ENCODE measurements at places on chromosomes 2 and 18.

DNA sequence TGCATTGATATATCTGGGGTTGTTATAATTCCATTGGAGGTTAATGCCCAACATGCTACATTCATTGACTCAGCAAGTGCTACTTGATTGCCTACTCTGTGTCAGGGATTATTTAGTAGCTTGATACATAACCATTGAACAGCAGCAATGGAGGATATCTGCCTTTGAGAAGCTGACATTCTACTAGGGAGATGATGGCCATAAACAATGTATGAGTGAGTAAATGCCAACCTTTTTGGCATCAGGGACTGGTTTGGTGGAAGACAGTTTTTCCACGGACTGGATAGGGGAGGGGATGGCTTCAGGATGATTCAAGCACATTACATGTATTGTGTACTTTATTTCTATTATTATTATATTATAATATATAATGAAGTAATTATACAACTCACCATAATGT is 31.9 kb upstream of the TOGARAM2 start:
- no peak for DNase-seq

DNA sequence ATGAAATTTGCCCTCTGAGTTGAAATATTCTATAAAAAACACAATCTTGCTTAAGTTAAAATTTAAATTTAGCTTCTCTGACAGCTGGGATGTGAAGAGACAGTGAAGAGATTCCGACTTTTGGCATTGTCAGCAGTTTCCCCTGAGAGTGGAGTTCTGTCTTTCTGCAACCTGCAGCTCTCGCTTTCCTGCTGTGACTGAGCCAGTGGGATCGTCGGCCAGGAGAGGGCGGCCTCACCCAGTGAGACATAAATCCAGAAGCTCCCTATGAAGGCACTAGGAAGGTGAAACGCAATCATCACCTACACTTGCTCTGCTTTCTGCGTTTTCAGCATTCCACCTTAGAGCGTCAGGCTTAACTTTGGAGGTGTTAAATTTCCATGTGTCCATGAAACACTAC is 75.4 kb upstream of the HNMT start:
- DNase-seq: no peak

DNA sequence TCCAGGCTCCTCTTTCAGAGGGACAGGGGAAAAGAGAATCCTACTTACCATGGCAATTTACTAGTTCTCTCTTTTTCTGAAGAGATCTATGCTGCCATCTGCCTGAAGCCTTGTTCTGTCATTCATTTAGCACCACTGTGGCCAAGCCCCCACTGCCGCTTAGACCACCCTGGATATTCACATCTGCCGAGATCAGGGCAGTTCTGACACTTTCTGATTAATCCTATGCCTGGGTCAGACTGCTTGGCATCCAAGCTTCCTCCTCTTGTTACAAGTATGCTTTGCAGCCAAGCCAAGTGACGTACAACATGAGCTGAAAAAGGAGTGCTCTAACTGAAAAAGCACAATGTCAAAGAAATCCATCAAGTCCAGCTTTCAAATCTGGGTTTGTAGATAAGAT is 332.6 kb downstream of the SUCLG1 start:
- no peak for DNase-seq

DNA sequence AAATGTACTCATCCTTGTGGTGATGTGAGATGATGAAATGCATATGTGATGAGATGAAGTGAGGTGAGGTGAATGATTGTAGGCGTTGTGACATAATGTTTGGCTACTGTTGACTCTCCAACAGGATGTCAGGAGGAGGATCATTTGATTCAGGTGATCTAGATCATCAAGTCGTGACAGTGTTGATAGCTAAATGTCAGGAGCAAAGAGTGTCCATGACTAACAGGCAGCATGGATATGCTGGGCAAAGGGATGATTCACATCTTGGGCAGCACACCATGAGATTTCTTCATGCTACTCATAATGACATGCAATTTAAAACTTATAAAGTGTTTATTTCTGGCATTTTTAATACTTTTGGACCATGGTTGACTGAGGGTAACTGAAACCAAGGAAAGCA is 40.2 kb upstream of the UBXN4 start:
- DNase-seq: no peak

- DNase-seq: no peak
These were observed 1.3 kb upstream of the ACKR3 start for GRCh38 chr2:236568068-236568921.

All from activated T-helper 1 cell treated with anti-CD3 and anti-CD28 coated beads, Interleukin-2, amount 50 U/mL, for 16 hours (primary cell).